ENCODE measurements at places on chromosomes 4 and X.

GRCh38 chrX:48957477-48957826, at the start of gene OTUD5:
Gene OTUD5, minus strand, starts transcription at chrX:48957607. Its CDS starts 37 bp downstream, at chrX:48957570.
- peak; percentile 39 for DNase-seq

GRCh38 chr4:151806511-151806927, 45.7 kb upstream of the GATB start:
- DNase-seq: no peak

GRCh38 chr4:84690481-84690880, 107.6 kb downstream of the CDS1 start:
- no peak for DNase-seq

GRCh38 chr4:127748957-127749356, 18.8 kb downstream of the SLC25A31 start:
- no peak for DNase-seq

- DNase-seq: peak; percentile 24
Observed at GRCh38 chr4:176340871-176341685, 21.3 kb downstream of the SPCS3 start.

DNA sequence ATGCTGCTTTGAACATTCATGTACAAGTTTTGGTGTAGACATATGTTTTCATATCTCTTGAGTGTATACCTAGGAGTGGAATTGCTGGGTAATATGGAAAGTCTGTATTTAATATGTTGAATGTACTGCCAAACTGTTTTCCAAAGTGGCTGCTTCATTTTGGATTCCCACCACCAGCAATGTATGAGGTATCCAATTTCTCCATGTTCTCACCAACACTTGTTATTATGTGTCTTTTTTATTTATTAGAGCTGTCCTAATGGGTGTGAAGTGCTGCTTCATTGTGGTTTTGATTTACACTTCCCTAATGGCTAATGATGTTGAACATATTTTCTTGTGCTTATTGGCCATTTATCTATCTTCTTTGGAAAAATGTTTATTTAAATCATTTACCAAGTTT, 60.4 kb downstream of the BCOR start:
- no peak for DNase-seq

- DNase-seq: no peak
Observed at GRCh38 chr4:81688085-81688484, 216.4 kb upstream of the RASGEF1B start.

DNA sequence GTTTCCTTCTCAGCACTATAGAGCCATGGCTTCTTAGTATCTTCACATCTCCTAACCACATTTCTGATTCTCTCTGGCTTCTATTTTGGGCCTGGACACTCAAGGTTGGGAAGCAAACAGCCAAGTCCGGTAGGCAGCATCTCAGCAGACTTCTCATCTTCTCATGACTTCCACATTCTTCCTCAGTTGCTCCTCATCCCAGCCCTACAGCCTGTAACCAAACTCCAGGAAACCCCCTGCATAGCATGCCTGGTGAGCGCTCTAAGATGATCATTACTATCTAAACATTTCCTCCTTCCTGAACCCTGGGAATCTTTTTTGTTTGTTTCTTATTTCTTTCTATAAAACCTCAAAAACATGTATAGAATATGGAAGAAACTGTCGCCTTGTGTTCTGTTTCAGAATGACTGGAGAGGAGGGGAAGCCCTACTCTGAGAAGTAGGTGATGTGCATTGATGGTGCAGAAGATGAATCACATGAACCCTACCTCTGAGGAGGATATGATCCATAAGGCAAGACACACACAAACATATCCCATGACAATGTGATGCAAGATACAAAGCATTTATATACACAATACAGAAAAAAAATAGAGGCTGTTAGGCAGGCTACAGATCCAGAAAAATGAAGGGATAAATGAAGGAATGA, 219.8 kb upstream of the GYPA start:
- no peak for DNase-seq

- DNase-seq: no peak
Observed at GRCh38 chr4:135277068-135277979, 1075.7 kb upstream of the PABPC4L start.

DNA sequence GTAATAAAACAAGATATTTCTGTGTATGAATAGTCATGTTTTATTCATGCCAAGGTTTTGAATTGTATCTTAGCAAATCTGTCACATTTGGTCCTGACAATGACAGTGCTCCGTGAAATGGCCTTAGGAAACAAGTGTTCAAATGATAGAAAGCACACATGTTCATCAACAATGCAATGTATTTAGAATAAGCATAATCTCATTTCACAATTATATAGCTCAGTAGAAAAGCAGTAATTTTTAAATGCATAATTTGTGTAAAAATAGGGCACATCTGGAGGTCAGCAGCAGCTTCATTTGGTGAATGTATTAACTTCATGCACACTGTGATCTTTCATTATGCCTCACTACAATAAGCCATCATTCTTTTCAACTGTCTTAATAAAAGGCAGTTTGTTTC, 380.4 kb downstream of the GPM6A start:
- DNase-seq: no peak

DNA sequence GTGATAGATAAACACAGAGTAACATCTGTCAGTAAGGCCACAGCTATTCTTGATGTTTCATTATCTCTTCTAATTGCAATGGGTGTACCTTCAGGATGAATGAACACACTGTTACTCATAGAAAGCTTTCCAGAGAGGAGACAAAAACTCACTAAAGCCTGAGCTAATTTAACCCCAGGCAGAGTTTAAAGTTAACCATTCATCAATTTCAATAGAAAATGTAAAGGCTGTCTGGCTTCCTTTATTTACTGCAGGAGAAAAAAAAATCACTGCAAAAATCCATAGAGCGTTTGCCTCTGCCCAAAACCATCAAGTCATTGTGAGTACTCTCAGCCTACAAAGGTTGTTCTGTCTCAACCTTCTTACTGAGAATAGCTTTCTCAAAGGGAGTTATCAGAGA, 376.9 kb downstream of the PPP4R3C start:
- DNase-seq: no peak

GRCh38 chrX:143634663-143635455, 1.0 kb downstream of the SLITRK4 start:
- DNase-seq: no peak

- peak; percentile 61 for DNase-seq
Observed at GRCh38 chr4:184282251-184282713, 64.6 kb upstream of the ENPP6 start.

DNA sequence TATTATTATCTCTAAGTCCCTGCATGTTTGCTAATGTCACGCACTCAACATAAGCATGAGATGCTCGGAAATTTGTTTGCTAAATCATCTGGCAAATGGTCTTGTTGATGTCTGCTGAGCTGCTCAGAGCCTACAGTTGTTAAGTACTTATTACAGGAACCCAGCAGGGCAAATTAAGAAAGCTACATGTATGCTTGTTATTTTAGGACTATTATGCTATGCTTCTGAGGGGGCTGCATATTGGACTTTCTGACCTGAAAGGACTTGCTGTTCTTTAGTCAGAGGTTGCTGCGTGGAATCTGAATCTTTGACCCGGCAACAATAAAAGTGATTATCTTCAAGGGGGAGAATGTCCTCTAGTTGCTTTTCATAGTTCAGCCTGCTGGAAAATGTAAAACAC, 36.3 kb upstream of the TENM3 start:
- no peak for DNase-seq

- DNase-seq: no peak
Observed at GRCh38 chrX:22691966-22692565, 307.7 kb upstream of the DDX53 start.

GRCh38 chr4:187064033-187064432, 340.4 kb upstream of the FAT1 start:
- DNase-seq: no peak

- DNase-seq: no peak
Observed at GRCh38 chr4:3674479-3674851, 91.7 kb upstream of the ADRA2C start.

DNA sequence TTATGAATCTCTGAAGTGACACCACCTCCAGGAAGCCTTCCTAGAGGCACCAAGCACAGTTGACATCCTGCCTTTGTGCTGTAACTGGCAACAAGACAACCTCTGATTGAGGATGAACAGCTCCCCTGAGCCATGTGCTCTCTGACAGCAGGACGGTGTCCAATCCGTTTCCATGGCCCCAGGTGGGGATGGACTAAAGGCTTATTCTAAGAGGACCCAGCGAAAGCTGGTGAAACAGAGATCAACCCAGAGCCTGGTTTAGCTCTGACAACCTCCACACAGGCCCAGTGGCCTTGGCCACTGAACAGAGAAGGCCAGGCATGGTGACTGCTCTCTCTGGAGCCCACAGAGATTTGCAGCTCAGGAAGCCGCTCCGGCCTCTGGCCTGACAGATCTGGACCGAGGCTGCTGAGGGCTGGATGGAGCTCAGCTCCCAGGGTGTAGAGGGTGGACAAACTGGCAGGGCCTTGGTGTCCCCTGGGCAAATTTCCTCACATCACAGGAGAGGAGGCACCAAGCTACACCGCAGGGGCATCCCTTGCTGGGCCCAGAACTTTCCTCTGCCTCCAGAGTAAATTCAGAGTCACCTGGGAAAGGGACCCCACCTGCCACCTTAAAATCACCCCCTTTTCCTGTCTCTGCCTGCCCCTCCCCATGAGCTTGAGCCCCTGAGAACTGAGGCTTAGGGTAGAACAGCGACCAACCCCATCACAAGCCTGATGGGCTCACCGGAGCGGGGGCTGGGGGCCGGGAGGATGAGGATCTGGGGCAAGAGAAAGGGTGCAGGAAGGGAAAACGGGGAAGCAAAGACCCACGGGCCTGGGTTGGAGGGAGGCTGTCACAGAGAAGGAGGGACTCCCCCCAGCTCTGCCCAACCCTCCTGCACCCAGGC, 40.2 kb downstream of the HMX1 start:
- no peak for DNase-seq

DNA sequence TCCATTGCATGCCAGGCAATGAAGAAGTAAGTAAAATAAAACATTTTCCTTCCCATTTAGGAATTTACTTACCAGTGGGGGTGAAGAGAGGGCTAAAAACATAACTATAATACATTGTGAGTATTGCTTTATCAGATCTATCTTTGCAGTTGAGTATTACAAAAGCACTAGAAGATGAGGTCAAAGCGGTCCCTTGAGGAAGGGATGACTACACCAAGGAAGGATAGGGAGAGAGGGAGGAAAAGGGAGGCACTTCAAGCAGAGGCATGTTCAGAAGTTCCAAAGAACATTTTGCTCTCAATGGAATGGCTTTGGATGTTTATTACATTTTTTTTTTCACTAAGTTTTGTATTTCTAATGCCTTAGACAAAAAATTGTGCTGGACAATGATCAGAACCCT, 127.8 kb downstream of the TET2 start:
- no peak for DNase-seq

GRCh38 chrX:132689612-132690563, 201.1 kb upstream of the MBNL3 start:
- no peak for DNase-seq

DNA sequence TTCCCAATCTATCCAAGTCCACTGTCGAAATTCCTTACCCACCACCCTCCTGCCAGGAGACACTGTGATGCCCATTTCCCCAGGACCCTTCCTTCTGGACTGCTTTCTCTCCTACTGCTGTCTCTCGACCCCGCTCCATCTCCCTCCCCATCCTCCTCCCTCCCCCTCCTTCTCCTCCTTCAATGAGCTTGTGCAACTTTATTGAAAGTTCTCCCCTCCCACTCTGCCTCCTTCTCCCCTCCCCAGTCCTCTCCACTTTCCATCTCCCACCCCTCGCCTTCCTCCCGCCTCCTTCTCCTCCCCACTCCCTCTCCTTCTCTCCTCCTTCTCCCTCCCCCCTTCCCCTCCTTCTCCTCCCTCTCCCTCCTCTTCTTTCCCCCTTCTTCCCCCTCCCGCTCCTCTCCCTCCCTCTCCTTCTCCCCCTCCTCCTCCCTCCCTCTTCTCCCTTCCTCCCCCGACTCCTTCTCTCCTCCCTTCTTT, 116.6 kb upstream of the FAT1 start:
- no peak for DNase-seq

- DNase-seq: no peak
Observed at GRCh38 chr4:159129814-159130550, 27.1 kb downstream of the RAPGEF2 start.

DNA sequence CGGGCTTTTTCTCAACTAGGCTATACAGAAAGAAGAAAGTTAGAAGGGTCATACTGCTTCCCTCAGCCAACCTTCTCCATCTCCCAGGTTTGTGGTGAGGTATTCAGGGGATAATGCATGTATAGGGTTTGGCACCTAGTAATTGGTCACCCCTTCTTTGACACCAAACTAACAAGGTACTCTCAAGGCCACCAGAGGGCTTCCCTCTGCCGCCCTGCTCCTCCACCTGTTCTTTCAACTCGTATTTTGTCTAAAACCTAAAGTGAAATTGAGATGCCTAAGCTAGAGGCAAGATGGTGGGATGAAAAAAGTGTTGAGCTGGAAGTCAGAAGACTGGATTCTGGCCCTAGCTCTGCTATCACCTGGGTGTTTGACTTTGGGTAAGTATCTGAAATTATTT, 22.0 kb downstream of the CT47C1 start:
- no peak for DNase-seq

DNA sequence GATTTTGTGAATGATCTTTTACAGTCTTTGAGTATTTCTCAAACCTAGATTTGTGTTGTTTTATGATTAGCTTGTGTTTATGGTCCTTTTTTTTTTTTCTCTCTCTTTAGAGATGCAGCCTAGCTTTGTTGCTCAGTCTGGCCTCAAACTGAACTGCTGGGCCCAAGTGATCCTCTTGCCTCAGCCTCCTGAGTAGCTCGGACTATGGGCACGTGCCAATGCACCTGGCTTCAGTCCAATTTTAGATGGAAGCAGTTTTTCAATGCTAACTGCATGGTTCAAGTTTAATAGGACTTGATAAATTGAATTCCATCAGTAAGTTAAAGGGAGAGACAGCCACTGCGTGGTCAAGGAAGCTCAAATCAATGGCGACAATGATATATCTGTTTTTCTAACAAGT, 3.8 kb upstream of the FGG start:
- DNase-seq: no peak

GRCh38 chrX:31298916-31299315, 227.1 kb upstream of the FTHL17 start:
- no peak for DNase-seq

- DNase-seq: no peak
Observed at GRCh38 chr4:76476571-76476970, 41.5 kb downstream of the SHROOM3 start.

GRCh38 chr4:43716721-43717395, 731.8 kb downstream of the KCTD8 start:
- DNase-seq: no peak

GRCh38 chr4:28792917-28793597, 1927.1 kb upstream of the PCDH7 start:
- DNase-seq: no peak

- DNase-seq: peak; percentile 89
Observed at GRCh38 chrX:41009850-41010846, 75.1 kb upstream of the USP9X start.

GRCh38 chr4:112374850-112375249, 77.7 kb downstream of the ALPK1 start:
- DNase-seq: no peak

- DNase-seq: no peak
Observed at GRCh38 chrX:55119712-55120111, 30.9 kb downstream of the PAGE2 start.

- DNase-seq: peak; percentile 58
Observed at GRCh38 chr4:26459054-26459755, 31.1 kb downstream of the CCKAR start.

All from HepG2 (cell line).